ENCODE measurements at places on chromosomes 6 and 20.
A peak's percentile ranks its signal among the peaks of the same experiment; 100 is the strongest.

GRCh38 chr6:105909106-105909505, 177.0 kb upstream of the PRDM1 start:
- no peak for DNase-seq

GRCh38 chr6:78483553-78484197, 383.7 kb upstream of the IRAK1BP1 start:
- DNase-seq = no peak

DNA sequence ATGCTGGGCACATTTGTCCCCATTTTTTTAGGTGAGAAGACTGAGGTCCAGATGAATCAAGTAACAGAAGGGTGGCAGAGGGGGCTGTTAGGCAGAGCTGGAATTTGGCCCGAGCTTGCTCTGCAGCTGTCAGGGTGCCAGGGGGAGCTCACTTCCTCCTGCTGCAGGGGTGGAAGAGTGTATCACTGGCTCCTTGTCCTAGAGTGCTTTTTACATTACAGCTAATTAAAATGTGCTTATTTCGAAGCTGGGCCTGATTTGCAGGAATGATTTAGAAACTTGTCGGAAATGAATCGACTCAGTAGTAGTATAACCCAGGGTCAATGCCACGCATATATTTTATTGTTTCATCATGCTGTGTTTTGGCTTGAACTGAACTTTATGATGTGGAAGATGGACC, 11.1 kb downstream of the TOX2 start:
- DNase-seq = no peak

DNA sequence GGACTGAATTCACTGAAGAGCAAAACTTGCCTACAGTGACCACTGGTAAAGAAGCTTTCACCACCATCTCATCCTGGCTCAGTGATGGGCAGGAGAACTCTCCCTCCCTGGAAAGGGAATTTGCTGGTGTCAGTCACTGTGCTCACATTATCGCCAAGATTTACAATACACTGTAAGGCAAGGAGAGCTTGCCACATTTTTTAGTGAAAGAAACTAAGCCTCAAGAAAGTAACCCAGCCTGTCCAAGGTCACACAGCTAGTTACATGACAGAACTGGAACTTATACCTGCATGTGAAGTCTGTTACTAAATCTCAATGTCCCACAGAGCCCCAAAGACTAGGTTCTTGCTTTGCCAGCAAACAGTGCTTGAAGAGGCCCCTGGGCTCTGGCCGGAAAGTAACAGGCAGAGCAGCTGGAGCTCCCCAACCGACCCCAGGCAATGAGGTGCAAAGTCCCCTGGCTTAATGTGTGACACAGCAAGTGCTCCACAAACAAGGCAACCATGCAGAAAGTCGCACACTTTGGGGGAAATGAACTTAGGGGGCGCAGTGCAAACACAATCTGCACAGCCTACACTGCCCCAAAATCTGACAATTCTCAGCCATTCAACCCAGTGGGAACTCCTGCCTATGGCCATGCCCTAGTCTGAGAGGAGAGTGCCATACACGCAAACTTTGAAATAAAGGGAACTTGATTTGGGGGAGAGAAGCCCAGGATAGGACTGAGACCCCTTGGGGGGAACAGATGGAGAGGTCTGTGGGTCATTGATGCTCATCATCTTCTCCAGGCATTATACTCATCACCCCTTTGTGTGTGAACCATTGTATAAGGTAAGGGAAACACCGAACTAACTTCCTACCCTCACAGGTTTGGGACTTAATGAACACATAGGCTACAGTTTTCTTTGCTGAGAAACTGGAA, 1.9 kb downstream of the BCL2L1 start:
- DNase-seq = peak; percentile 33

DNA sequence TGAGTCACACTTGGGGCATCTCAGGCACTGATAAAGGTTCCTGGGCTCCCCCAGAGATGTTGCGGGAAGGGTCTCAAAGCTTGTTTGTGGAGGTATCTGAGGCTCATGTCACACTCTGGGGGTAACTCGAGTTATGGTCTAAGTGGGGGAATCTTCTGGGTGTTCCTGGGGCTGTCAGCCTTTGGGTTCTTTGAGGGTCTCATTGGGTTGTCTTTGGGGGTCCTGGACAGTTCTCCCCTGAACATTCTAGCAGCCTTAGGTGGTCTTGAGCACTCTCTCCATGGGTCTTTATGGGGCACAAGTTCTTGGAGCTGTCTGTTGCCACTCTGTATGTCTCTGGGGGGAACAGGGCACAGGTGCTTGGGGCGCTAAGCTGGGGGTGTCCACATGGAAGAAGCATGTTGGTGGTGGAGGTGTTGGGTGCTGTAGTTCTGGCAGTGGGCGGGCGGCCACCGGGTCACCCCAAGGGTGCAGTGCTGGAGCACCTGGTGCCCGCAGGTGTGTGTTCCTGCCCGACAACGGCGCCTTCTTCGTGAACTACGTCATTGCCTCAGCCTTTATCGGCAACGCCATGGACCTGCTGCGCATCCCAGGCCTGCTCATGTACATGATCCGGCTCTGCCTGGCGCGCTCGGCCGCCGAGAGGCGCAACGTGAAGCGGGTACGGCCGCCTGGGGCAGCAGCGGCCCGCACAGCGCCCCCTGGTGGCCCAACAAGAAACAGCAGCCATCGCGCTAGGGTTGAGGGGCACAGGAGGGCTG, 7.1 kb upstream of the CAPN11 start:
- DNase-seq = peak; percentile 87

Data from ELF-1 (cell line).